ENCODE measurements at places on chromosomes 1 and 21.

GRCh38 chr1:165841582-165842017 is 14.2 kb downstream of the UCK2 start:
- DNase-seq, result no peak

GRCh38 chr1:175015243-175015642 is 8.0 kb downstream of the MRPS14 start:
- no peak for DNase-seq

- no peak for DNase-seq
Measured at GRCh38 chr1:97538113-97538512, 382.7 kb downstream of the DPYD start.

GRCh38 chr1:150273311-150273710 is 721 bp downstream of the C1orf54 start:
- DNase-seq, result no peak

- no peak for DNase-seq
Measured at GRCh38 chr1:99540744-99541143, 105.2 kb upstream of the PALMD start.

GRCh38 chr1:168735974-168736373 is 7.0 kb upstream of the DPT start:
- no peak for DNase-seq

GRCh38 chr1:9238550-9238949 is 4.0 kb downstream of the H6PD start:
- no peak for DNase-seq

- DNase-seq, result no peak
Measured at GRCh38 chr1:168235548-168235885, 9.7 kb downstream of the SFT2D2 start.

DNA sequence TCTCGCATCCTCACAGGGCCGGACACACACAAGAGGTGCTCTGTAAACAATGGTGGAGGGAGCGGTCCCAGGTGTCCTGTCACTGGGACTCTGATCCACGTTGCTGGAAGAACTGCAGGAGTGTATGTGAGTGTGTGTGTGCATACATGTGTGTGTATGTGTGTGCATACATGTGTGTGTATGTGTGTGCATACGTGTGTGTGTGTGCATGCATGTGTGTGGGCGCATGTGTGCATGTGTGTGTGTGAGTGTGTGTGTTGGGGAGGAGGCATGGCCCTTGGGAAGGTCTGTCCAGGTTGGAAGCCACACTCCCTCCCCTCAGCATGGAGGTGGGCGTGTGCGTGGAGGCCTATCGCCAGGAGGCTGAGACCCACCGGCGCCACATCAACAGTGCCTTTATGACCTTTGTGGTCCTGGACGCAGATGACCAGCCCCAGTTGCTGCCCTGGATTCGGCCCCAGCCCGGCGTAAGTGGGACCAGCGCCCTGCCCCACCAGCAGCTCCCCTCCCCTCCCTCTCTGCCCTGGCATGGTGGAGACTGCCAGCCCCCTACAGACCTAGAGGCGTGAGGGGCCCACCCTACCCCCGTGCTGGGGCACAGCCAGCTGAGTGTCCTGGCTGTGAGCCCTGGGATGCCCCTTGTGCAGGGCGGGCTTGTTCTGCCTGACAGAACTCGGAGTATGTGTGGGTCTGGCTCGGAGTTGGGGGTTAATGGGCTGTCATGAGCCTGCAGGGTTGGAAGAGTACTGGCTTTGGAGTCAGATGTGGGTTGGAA is 22.2 kb downstream of the FAM151A start:
- DNase-seq, result no peak

GRCh38 chr1:107981277-107981676 is 16.3 kb upstream of the VAV3 start:
- DNase-seq, result no peak

- DNase-seq, result no peak
Measured at GRCh38 chr1:108600504-108600903, 40.6 kb downstream of the EEIG2 start.

- no peak for DNase-seq
Measured at GRCh38 chr1:152533327-152533938, 19.2 kb downstream of the CRCT1 start.

DNA sequence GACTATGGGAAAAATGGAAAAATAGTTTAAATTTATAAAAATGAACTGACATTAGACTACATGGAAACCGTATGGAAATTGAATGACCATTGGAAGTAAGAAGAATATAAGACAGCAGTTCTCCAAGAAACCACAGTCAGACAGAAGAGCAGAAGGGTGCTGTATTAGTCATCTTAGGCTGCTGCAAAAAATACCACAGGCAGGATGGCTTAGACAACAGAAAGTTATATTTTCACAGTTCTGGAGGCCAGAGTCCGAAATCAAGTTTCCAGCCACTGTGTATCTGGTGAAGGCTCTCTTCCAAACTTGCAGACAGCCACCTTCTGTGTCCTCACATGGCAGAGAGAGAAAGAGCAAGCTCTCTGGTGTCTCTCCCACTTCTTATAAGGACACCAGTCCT is 175.2 kb downstream of the DSCAM start:
- DNase-seq, result no peak

- no peak for DNase-seq
Measured at GRCh38 chr1:85225624-85226380, 25.0 kb upstream of the SYDE2 start.

DNA sequence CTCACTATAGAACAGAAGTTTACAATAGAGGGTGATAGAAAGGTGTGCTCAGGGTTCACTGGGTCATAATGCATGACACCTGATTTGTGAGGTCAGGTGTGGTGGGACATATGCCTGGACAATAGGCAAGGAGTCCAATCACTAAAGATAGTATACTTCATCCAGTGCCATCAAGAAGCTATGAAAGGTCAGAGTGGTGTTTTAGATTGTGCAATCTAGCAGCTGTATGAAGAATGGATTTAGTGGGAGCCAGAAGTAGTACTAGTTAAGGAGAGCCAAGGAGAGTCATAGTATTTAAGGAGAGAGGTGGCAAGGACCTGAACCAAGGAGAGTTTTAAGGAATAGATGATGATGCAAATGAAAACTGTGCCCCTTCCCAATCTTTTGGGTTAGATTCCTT is 80.6 kb upstream of the C1orf105 start:
- DNase-seq, result no peak

GRCh38 chr1:202101184-202101583 is 21.5 kb upstream of the GPR37L1 start:
- DNase-seq, result no peak

DNA sequence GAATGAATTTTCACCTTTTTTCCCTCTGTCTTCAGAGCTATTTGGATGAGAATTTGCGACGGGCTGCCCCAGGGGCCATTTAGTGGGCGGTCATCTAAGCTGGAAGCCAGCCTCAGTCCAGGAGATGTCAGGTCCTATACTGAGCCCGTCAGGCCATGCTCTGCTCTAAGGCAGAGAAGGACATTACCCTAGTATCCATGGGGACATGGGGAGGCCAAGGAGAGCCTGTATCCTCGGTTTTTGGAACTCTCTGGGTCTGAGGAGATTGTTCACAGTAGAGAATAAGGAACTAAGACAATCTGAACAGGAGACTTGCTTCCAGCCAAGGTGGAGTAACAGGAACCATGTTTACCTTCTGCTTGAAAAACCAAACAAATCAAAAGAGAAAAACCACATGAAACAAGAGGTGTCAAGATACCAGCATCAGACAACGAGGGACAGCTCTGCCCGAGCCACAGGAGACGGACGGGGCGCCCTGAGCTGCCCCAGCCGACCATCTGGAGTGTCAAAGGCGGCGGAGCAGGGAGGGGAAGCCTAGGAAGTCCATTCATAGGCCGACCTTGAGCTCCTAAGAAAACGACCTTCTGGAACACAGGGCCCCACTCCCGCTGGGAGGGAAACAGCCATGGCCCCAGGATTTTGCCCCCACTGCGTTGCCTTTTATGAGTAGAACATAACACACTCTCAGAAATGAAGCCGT is 20.0 kb upstream of the ADARB1 start:
- DNase-seq, result no peak

GRCh38 chr1:50603274-50604271 is 180.3 kb upstream of the DMRTA2 start:
- DNase-seq, result no peak

GRCh38 chr1:46112108-46112507 is 20.3 kb downstream of the PIK3R3 start:
- no peak for DNase-seq

- DNase-seq, result no peak
Measured at GRCh38 chr1:189463166-189463565, 1014.5 kb downstream of the BRINP3 start.

DNA sequence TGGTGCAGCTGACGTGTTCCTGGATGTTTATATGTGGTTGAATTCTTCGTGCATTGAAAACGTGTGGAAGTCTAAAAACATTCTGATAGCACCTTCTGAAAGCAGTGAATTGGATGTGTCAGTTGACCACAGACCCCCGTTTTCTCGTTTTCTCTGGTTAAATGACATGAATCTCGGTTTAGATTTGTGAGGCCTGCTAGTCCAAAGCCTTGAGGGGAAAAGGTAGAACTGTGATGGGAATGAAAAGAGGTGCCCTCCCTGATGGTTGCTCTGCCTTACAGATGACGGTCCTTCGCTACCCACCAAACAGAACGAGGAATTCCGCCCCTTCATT is 8.9 kb downstream of the RER1 start:
- no peak for DNase-seq

GRCh38 chr1:52867087-52867863 is 24.7 kb downstream of the ZYG11A start:
- no peak for DNase-seq
